Activated T-cell treated with anti-CD3 and anti-CD28 coated beads, Interleukin-2, amount 50 U/mL, for 24 hours (primary cell): ENCODE measurements at places on chromosomes 2 and 18.

DNA sequence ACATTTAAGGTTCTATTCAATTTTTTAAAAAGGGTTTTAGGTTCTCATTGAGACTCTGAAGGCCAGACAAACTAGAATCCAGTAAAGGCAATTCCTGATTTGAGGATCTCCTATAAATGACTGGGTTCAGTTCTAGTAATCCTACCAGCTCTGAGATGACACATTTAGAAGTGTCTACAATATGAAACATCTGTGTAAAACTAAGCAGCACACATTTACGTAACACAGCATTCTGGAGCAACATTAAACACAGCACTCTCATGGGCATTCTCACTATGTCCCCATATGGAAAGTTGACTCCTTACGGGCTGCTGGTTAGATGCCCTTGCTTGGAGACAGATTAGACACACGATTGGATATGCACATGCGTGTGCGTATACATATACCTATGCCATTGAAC, 114.4 kb downstream of the ZNF385B start:
- H3K27ac ChIP-seq: no peak overlapping the region
- no peaks in the 10 kb centered on the region for H3K27me3 ChIP-seq

DNA sequence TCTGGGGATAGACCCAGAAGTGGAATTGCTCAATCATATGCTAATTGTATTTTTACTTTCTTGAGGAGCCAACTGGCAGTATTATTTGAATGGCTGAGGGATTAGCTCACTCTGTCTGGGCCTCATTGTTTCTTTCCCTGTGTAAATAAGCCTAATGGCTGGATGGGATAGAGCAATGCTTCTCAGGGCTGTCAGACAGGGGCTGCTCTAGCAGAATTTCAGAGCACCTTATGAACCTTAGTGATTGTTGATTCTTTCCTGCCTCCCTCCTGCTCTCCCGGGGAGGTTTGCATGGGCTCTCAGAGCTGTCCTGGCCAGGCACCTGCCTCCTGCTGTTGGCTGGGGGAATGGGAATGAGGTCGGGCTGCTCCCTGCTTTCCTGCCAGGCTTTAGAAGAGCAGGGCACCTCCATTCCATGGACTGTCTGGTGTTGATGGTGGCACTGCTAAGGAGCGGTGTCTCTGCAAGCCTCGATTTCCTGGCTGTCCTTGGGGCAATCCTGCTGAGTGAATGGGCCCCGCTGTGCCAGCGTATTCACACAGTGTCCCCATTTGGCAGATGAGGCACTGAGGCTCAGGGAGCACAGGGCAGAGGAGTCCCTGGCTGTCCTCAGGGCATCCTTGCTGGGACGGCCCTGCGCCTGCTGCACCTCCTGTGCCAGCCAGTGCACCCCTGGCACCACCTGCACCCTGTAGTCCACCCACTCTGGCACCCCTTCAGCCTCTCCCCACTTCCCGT, 468.2 kb upstream of the HS6ST1 start:
- H3K36me3 ChIP-seq: no peaks in the 10 kb centered on the region
- no peak overlapping the region for H3K4me3 ChIP-seq
- no peak overlapping the region for H3K27ac ChIP-seq

DNA sequence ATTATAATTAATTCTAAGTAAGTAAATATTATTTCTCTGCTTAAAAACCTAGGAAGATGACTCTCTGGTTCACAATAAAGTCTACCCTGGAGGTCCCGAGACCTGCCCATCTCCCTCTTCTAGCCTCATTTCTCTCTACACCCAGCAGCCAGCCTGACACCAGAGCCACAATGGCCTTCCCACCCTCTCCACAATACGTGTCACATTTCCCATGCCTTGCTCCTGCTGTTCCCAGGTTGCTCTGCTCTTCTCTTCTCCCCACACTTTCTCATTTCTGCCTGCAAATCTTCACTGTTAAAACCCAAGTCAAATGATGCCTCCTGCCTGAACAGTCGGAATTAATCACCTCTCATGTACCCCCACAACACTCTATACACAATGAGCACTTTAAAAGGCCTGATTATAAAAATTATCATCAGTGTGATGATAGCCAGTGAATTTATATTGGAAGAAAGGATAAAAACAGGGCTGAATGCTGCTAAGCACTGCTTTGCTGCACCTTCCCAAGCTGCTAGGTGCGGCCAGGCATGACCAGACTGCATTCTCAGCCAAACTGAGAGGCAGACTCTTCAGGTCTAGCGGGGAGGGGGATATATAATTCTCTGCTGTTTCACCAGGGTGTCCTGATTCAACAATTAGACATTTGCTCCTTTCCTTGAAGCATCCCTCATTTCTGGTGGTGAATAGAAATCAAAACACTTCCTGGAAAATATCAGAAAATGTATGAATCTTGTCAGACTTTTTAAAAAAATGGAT, 160.6 kb downstream of the DTNA start:
- no peak overlapping the region for H3K27ac ChIP-seq
- no peaks in the 10 kb centered on the region for H3K36me3 ChIP-seq
- peaks cover 27% of the 10 kb centered on the region for H3K4me1 ChIP-seq
- H3K27me3 ChIP-seq: peaks cover 14% of the 10 kb centered on the region
- no peak overlapping the region for H3K4me3 ChIP-seq

DNA sequence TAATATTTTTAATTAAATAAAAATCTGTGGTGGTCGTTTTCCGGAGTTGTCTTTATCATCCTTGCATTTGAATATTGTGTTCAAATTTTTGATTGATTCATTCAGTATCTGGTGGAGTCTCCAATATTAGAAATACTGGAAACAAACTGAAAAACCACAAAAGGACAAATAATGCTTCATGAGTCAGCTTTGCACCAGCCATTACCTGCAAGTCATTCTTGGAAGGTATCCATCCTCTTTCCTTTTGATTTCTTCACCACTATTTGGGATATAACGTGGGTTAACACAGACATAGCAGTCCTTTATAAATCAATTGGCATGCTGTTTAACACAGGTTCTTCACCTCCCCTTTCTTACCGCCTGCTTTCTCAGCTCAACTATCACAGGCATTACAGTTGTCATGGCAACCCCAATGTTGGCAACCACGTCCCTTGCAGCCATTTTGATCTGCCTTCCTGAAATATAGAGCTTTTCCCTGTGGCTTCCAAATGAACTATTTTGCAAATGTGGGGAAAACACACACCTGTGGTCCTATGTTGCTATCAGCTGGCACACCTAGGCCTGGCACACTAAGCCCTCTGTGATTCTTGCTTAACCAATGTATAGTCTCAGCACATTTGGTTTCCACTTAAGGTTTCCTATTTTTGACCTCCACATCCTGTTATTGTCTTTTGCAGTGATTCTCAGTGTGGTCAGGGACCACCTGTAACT, 6.5 kb downstream of the CTLA4 start:
- peak overlapping the region; percentile 79 for H3K27ac ChIP-seq
- no peak for DNase-seq
- peaks cover 75% of the 10 kb centered on the region for H3K4me1 ChIP-seq
- H3K36me3 ChIP-seq: peaks cover 74% of the 10 kb centered on the region
- H3K4me3 ChIP-seq: no peak overlapping the region

GRCh38 chr2:53640466-53640865, 127.1 kb upstream of the CHAC2 start:
- H3K36me3 ChIP-seq: no peaks in the 10 kb centered on the region
- no peaks in the 10 kb centered on the region for H3K4me1 ChIP-seq
- DNase-seq: no peak
- H3K27me3 ChIP-seq: no peaks in the 10 kb centered on the region

DNA sequence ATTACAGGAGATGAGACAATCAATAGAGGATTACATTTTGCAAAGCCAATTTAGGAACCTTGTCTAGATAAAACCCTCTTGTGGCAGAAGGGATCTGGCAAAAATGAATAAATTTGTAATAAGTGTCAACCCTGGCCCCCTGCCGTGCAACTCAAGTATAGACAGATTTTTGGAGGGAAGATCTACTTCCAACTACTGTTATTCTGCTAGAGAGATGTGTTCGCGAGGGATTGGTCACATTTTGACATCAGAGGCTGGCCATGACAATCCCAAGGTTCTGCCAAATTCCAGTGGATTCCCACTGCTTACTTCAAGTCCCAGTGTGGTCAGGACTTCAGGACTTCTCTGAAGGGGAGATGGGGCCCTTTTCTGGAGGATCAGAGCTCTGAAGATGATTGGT, 192.6 kb downstream of the SH3RF3 start:
- no peak overlapping the region for H3K27ac ChIP-seq
- no peaks in the 10 kb centered on the region for H3K36me3 ChIP-seq
- H3K4me3 ChIP-seq: no peak overlapping the region

DNA sequence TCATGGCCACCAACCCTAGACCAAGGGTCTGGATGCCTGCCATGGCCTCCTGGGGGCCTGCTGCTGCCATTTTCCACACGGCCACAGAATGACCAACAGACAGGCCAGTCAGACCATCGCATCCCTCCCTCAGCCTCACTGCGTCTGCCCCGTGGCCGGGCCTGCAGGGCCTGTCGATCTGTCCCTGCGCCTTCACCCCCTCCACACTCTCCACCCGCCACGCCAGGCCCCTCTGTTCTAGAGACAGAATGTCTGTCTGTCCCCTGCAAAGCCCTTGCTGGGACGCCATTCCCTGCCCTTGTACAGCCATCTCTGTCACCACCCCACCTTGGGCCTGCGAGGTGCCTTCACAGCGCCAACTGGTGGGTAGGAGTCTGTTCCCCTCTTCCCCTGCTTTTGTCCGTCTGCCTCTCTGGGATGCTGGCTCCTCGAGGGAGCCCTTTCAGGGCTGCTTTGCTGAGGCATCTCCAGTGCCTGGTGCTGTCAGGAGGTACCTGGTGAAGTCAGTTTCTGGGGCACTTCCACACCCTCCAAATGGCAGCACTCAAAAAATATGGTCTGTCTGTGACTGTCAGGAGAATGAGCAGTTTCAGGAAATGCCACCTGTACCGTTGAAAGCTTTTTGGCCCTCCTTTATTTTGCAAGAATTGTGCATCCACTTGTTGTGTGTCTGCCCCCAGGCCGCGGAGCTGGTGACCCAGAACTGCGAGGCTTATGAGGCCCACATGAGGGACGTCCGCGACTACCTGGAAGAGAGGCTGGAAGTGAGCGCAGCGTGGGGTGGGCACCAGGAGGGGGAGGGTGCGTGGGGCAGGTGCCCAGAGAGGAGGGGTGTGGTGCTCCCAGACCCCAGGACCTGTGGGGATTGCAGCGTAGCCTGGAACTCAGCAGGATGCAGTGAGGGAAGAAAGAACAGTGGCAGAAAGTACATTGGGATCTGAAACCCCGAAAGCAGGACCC, 6.7 kb upstream of the ESPNL start:
- no peak overlapping the region for H3K4me3 ChIP-seq
- no peaks in the 10 kb centered on the region for H3K4me1 ChIP-seq
- H3K27me3 ChIP-seq: no peaks in the 10 kb centered on the region
- H3K27ac ChIP-seq: peak overlapping the region; percentile 55
- H3K36me3 ChIP-seq: peaks cover 80% of the 10 kb centered on the region
- DNase-seq: peak; percentile 22

GRCh38 chr2:212027681-212028628, 510.6 kb downstream of the ERBB4 start:
- no peak for DNase-seq
- no peak overlapping the region for H3K4me3 ChIP-seq
- no peak overlapping the region for H3K27ac ChIP-seq

DNA sequence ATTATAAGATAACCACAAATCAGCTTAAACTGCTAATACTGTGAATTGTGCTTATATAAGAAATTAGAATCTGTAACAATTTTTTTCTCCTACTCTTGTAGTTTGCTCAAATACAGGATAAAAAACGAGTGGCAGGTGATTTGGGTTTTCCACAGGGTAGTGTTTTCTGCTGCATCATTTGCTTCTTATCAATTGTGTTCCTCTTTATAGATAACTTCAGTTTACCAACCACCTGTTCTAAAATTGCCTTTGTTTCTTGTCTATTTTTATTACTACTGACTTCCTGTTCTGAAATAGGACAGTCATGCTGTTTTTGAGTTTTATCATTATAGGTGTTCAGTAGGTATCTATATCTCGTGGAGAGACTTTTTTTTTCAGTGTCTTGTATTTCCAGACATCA, 56.9 kb downstream of the MFSD6 start:
- H3K4me1 ChIP-seq: peaks cover 75% of the 10 kb centered on the region
- no peak overlapping the region for H3K4me3 ChIP-seq
- peak overlapping the region; percentile 74 for H3K27ac ChIP-seq

- H3K27ac ChIP-seq: no peak overlapping the region
- DNase-seq: no peak
- no peaks in the 10 kb centered on the region for H3K27me3 ChIP-seq
- H3K4me3 ChIP-seq: no peak overlapping the region
Measured at GRCh38 chr2:64793701-64794100, 140.0 kb upstream of the SERTAD2 start.

DNA sequence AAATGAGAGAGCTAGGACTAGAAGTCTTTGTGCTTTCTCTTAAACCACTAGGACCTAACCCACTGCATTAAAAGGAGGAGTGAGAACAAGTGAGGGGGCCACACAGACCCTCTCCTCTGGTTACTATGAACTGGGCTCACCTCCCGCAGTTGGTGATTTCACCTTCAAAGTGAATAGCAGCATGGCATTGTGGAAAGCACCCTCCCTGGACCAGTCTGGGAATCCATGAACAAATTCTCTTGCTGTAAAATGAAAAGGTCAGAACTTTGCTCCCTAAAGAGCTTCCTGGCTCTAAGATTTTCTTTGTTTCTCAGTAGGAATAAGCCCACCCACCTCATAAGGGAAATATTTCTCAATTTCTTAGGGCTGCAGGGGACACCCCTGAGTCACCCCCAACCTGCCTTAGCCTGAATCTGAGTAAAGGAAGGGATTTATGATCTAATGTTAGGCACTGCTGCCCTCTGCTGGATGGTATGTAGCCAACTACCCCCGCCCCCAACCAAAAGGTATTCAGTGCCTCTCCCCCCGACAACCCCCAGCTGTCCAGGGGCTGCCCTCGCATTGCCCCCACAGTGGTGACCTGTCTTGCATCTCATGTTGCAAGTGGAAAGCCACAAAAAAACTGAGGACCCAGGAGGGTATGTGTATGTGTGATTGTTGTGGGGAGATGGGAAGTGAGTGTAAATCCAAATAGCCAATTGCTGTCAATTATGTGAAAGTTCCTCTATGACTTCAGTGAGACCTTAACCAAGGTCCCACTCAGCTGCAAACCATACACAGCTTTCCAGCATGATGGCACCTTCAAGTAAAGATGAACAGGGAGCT, 230.9 kb upstream of the SLC14A2 start:
- peaks cover 30% of the 10 kb centered on the region for H3K27me3 ChIP-seq
- no peak overlapping the region for H3K4me3 ChIP-seq
- no peak overlapping the region for H3K27ac ChIP-seq
- peak; percentile 53 for DNase-seq
- H3K4me1 ChIP-seq: peaks cover 3% of the 10 kb centered on the region

DNA sequence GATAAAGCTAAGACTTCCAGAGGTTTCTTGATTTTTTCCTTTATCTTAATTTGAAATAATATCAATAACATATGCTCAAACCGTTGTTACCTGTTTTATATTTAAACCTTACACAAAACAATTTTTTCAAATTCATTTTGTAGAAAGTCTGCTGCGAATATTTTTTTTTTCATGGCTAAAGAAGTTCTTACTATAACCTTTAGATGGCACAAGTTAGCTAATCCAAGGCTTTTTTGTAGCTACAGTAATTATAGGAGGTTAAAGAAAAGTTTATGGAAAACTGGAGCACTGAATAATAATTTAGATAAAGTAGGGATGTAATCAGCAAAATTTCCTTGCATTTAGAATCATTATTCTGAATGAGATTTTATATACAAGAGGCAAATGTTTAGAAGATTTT, 78.0 kb upstream of the PNPT1 start:
- H3K36me3 ChIP-seq: no peaks in the 10 kb centered on the region
- peaks cover 13% of the 10 kb centered on the region for H3K27me3 ChIP-seq
- no peak for DNase-seq
- H3K4me1 ChIP-seq: no peaks in the 10 kb centered on the region
- no peak overlapping the region for H3K27ac ChIP-seq
- H3K4me3 ChIP-seq: no peak overlapping the region

GRCh38 chr2:127619203-127619590, 26.8 kb upstream of the GPR17 start:
- H3K27ac ChIP-seq: no peak overlapping the region
- no peaks in the 10 kb centered on the region for H3K36me3 ChIP-seq
- peaks cover 10% of the 10 kb centered on the region for H3K4me1 ChIP-seq
- DNase-seq: no peak
- H3K27me3 ChIP-seq: no peaks in the 10 kb centered on the region
